GM23338 (cell line): ENCODE measurements at places on chromosomes 4 and X.
A peak's percentile ranks its signal among the peaks of the same experiment; 100 is the strongest.

DNA sequence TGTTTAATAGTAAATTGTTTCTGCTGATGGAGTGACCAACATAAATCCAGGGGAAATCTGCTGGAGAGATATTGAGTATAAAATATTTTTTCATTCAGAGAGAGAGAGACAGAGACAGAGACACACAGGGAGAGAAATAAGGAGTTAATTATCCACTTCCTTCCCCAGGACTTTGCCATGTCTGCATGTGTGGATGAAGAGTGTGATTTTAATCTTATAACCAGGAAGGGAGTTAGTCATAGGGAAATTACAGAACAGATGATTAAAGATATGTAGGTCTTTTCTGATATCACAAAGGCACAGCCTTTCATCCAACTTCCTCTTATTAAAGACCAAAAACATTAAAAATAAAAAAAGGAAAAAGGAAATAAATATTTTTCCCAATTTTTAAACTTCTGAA, 526.3 kb downstream of the SPRY1 start:
- DNase-seq, result no peak

GRCh38 chrX:39670281-39670680, 427.5 kb downstream of the BCOR start:
- DNase-seq, result no peak

DNA sequence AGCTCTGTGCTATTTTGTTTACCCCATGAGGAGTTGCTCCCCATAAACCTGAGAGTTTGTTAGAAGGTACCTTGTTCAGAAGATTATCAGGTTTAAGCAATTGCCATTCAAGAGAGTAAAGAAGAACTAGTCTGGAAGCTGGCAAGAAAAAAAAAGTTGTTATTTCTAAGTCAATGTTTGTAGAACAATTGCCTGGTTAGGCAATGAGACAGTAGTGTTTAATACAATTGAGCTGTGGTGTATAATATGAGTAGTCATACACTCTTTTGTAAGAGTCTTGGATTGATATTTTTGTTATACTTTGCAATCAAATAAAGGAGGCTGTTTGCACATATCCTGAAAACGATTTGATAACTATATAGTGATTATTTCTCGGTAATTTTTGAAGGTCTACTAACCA, 44.7 kb downstream of the GALNT7 start:
- DNase-seq, result no peak

DNA sequence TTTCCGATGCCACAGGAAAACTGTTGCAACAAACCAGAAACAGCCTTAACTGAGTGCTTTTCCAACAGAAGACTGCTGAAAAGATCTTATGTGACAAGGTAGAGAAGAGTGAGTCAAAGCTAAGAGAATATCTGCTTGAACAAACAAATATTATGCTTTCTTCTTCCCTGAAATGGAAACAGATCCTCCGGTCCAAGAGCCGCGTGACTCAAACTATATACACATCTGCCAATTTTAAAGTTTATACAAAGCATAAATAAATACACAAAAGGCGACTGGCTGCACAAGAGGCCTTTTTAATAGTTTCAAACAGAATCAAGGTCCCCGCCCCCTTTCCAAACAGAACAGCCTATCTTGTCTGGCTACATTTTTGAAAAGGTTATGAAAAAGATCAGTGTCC, 329.7 kb upstream of the F9 start:
- no peak for DNase-seq

DNA sequence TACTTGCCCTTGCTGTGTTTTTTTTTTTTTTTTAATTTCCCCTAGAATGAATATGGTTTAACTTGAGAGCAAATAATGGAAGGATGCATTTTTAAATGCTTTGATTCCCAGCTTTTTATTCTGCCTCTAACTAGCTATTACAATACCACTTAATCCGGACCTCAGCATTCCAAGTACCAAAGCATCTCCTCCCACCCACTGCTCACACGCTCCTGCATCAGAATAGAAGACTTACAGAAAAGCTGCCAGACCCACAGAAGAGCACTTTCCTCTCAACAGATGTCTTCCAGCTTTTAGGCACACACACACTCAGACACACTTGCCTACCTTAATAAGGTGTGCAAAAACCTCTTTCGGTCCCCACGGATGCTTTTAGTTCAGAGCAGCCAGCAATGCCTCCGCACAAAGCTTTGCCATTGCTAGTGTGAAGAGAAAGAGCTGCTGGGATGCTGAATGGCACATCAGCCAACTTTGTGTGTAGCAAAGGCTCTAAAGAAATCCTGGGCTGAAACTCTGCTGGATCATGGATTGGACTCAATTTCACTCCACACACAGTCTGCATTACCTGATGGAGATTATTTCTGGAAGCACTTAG, 1056.2 kb downstream of the DMD start:
- peak; percentile 13 for DNase-seq

GRCh38 chr4:86218746-86219473, 140.9 kb downstream of the MAPK10 start:
- DNase-seq, result no peak

DNA sequence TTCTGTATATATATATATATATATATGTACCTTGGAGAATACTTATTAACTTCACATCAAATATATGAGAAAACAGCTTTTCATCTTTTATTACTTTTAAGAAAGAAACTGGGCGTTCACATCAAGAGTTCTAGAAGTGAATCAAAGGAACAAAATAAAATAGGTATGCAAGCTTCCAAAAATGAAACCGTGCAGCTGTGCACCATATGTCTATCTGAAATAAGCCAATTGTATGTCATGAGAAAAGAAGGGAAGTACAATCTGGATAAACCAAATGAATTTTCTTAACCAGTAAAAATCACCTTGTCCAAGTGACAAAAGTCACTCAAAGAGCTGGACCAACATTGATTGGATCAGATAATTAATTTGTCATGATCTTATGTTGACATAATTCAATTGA, 405.4 kb upstream of the TECRL start:
- no peak for DNase-seq

DNA sequence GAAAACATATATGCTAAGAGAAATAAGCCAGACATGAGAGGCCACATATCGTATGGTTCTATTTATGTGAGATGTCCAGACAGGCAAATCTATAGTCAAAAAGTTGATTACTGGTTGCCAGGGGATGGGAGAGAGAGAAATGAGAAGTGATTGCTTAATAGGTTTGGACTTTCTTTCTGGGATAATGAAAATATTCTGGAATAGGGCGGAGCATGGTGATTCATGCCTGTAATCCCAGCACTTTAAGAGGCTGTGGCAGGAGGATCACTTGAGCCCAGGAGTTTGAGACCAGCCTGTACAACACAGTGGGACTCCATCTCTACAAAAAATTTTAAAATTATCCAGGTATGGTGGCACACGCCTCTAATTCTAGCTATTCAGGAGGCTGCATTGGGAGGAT, 22.4 kb downstream of the RBM47 start:
- no peak for DNase-seq
